GM12878 (cell line): ENCODE measurements at places on chromosomes 3 and 15.

GRCh38 chr15:79798311-79798710, 98.5 kb downstream of the MTHFS start:
- DNase-seq, result no peak
- H3K4me1 ChIP-seq, result no peaks in the 10 kb centered on the region
- H3K4me3 ChIP-seq, result no peak overlapping the region
- no peaks in the 10 kb centered on the region for H3K36me3 ChIP-seq

DNA sequence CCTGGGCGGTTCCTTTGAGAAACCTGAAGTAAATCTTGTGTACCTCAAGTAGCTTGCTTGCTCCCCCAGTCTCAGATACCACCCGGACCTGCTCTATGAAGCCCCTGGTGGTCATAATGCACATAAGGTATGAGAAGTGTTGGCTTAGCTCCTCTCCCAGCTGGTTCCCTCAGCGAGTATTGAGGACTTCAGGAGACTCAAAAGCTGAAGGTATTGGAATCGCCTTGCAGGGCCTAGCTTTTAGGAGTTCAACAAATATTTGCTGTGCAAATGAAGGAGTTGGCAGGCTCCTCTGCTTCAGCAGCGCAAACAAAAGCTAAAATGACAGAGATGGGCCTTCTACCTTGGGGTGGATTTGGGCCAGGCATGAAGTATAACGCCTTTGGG, 1.7 kb downstream of the CMTM8 start:
- H3K36me3 ChIP-seq, result no peaks in the 10 kb centered on the region
- H3K4me3 ChIP-seq, result no peak overlapping the region
- no peak for DNase-seq
- H3K4me1 ChIP-seq, result no peaks in the 10 kb centered on the region

- no peaks in the 10 kb centered on the region for H3K36me3 ChIP-seq
- H3K4me1 ChIP-seq, result peaks cover 3% of the 10 kb centered on the region
- no peak overlapping the region for H3K27ac ChIP-seq
Observed at GRCh38 chr3:36843065-36844051, 79.0 kb upstream of the DCLK3 start.

DNA sequence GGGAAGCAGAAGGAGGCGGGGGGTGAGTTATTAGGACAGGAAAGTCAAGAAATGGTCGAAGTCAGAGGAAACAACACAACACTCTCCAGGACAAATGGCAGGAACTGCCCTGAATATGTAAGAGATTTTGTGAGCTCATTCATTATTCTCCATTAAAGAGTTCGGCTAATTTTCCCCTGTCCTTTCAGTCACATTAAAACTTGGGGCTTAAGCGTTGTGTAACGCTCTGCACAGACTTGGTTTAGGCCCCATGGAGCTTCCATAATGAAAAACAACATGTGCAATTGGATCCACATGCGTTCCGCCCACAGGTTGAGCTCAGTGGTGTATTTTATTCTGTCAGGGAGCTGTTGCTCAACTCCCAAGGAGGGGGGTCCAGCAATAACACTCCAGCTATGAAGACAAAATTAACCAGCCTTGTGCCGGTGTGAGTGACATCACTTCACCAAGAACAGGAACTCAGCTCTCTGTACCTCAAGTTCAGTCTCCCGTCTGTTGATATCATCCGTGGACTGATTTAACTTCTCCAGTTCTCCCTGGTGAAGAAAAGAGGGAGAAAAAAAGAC, 2.3 kb downstream of the SH3BP5 start:
- peaks cover 40% of the 10 kb centered on the region for H3K4me1 ChIP-seq
- peaks cover 6% of the 10 kb centered on the region for H3K36me3 ChIP-seq
- H3K27ac ChIP-seq, result peak overlapping the region; percentile 34
- H3K27me3 ChIP-seq, result no peaks in the 10 kb centered on the region

- peaks cover 3% of the 10 kb centered on the region for H3K27me3 ChIP-seq
- no peaks in the 10 kb centered on the region for H3K4me1 ChIP-seq
- H3K27ac ChIP-seq, result no peak overlapping the region
- H3K36me3 ChIP-seq, result no peaks in the 10 kb centered on the region
- no peak overlapping the region for H3K4me3 ChIP-seq
Observed at GRCh38 chr15:100901702-100902435, 17.3 kb upstream of the LRRK1 start.

- no peaks in the 10 kb centered on the region for H3K36me3 ChIP-seq
- no peak for DNase-seq
- H3K27ac ChIP-seq, result no peak overlapping the region
- no peaks in the 10 kb centered on the region for H3K27me3 ChIP-seq
Observed at GRCh38 chr15:39698444-39699390, 83.9 kb downstream of the FSIP1 start.
